Endothelial cell (in vitro differentiated cells): ENCODE measurements at places on chromosomes 7 and 10. TPM values are rescaled to one million over a fixed set of nuclear protein-coding genes. Genes with fewer than 3 reads are reported as not detected.
A peak's percentile ranks its signal among the peaks of the same experiment; 100 is the strongest.

The LIPK gene
- total RNA-seq, result not detected

The SPDYE8 gene
- 0.13 TPM for total RNA-seq

GRCh38 chr10:47184724-47185330 is 115.2 kb upstream of the GDF10 start:
- no peak for DNase-seq

DNA sequence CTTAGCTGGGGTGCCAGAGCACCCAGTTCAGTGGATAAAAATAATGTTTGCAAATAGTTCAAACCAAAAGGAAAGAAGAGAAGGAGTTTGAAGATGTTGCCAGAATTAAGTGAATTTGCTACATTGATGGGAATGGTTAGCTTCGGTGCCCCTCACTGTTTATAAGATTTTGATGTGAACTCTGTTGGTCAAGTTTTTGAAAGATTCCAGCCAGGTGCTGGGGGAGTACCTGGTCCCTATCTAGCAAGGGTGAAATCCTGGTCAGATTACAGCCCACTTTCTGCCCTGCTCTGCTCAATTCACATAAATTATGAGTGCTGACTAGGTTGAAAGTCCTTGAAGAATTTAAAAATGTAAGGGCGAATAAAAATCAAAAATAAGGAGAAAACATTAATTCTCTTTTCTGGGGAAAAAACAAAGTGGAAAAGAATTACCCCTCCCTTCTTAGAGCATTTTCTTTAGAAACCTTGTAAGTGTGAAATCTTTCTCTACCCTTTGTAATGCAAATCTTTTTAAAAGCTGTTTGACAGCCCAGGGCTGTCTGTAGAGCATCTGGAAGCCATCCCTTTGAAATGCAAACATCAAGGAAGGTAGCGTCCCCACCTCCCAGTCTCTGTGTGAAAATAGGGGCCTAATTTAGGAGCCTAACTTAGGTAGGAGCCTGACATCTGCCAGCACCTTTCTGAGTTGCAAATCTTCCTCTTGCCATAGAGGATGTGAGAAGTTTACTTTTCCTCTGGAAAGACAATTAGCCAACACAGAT is 1.4 kb upstream of the GIMAP5 start:
- DNase-seq, result no peak

GRCh38 chr7:34751725-34752643 is 94.0 kb downstream of the NPSR1 start:
- no peak for DNase-seq

DNA sequence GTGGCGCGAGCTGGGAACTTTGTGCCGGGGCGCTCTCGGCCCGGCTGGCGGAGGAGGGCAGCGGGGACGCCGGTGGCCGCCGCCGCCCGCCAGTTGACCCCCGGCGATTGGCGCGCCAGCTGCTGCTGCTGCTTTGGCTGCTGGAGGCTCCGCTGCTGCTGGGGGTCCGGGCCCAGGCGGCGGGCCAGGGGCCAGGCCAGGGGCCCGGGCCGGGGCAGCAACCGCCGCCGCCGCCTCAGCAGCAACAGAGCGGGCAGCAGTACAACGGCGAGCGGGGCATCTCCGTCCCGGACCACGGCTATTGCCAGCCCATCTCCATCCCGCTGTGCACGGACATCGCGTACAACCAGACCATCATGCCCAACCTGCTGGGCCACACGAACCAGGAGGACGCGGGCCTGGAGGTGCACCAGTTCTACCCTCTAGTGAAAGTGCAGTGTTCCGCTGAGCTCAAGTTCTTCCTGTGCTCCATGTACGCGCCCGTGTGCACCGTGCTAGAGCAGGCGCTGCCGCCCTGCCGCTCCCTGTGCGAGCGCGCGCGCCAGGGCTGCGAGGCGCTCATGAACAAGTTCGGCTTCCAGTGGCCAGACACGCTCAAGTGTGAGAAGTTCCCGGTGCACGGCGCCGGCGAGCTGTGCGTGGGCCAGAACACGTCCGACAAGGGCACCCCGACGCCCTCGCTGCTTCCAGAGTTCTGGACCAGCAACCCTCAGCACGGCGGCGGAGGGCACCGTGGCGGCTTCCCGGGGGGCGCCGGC is 870 bp downstream of the FZD1 start:
- DNase-seq, result peak; percentile 35

DNA sequence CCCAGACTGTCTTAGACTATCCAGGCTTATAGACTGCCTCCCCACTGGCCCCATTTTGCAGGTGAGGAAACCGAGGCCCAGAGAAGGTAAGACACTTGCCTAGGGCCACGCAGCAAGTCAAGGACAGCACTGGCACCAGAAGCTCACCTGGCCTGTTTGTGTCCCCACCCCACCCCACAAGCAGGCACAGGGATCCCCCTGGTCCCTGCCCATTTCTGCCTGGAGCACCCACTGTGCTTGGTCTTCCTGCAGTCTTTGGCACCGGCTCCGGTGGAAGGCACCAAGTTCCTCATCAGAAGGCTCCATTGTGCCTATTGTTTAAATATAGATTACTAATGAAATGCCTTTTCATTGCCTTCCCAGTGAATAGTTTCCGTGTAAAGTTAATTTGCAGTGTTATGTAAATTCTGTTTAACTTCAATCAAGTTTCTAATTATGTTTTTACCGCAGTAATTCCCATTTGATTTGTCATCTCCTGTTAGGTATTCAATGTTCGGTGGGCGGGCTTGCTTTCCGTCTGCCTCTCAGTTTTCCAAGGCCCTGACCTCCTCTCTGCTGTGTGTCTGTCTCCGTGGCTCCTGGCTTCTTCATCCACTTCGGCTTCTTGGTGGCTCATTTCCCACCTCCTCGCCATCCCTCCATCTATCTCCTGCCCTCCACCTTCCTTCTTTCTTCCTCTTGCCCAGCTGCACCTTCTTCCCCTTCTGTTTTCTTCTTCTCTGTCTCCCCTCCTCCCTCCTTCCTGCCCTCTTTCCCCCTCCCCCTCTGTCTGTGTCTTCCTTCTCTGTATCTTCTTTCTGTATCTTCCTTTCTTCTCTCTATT is 75.8 kb downstream of the ZMIZ1 start:
- no peak for DNase-seq

- no peak for DNase-seq
Observed at GRCh38 chr7:29352041-29352440, 157.5 kb downstream of the CHN2 start.

GRCh38 chr7:1175967-1176851 is 16.2 kb upstream of the ZFAND2A start:
- DNase-seq, result peak; percentile 94

The CHST3 gene
- 3.8 TPM for total RNA-seq

DNA sequence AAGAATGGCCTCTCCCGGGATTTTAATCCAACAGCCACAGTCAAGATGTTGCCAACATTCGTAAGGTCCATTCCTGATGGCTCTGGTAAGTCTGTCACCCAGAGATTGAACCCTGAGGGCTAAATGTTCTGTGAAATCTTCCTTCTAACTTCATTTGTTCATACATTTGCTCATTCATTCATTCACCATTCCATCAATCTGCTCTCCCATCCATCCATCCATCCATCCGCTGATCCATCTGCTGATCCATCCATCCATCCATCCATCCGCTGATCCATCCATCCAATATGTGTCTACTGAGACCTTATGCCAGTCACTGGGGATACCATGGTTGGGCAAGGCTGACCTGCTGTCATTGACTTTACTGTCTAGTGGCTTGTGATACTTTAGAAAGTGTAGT is 65.6 kb downstream of the HK1 start:
- DNase-seq, result no peak

GRCh38 chr7:135690566-135690965 is 28.3 kb downstream of the STMP1 start:
- DNase-seq, result no peak

The GOLGA7B gene
- 2.5 TPM for total RNA-seq

DNA sequence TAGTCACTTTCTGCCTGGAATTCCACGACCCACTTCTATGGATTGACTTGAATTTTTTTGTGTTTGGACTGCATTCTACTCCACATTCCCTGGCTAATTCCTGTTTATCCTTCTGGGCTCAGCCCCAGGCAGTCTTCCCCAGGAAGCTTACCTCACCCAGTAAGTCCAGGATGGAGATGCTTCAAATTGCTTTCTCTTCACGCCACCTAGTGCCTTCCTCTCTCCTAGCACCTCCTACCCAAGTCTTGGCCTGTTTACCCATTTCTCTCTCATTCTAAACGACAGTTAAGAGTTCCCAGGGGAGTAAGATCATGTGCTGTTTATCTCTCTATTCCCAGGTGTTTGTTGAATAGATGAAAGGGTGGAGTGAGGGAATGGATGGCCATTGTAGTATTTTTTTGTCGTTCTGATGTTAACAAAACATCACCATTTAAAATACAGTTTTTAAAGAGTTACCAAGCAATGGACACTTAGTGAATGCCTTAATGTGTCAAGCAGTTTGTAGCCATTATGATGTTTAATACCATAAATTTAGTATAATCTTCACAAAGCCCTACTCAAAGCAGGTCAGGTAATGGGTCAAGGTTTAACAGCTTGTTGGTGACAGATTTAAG is 45.5 kb upstream of the TARP start:
- peak; percentile 54 for DNase-seq

The C10orf88 gene
- 9.9 TPM for total RNA-seq

The MYL10 gene
- not detected for total RNA-seq

The STOX1 gene
- 0.21 TPM for total RNA-seq

DNA sequence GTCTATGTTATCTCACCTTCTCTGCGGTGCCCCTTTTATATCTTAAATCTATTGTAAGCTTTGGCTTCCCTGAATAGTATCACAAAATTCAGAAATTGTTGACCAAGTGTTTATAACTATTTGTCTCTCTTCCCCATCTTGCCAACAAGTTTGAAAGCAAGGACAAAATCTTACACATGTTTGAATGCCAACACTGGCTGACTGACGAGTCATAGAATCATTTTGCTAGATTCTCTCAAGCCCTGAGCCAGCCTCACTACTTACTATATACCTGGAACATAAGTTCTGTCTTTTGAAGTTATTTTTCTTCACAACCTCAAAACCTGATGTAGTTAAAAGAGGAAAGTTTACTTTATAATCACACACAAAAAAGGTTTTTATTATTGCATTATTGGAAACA is 700.7 kb downstream of the PHTF2 start:
- no peak for DNase-seq

DNA sequence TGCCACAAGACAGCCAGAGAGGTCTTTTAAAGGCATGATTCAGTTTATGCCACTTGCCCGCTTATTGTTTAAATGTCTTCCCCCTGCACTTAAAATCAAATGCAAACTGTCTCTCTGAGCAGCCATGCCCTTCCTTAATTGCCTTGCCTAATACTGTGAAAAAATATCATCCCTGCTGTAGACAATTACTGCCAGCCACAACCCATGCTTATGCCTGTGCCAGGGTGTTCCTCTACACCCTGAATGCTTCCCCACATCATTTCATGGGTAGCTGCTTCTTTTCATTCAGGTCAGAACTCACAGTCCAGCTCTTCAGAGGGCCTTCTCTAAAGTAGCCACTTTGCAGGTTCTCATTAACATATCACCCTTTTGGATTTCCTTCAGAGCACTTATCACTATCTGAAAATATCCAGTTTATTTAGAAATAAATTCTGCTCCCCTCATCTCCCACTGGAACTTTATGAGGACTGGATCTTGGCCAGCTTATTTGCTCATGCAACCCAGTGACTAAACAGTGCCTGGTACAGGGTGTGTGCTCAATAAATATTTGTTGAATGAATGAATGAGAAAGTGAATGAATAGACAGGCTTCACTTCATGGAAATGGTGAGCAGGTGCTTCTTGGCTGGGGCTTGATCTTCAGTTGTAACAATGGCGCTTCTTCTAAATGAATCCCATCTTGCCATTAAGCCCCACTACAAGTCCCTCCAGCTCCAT is 162.4 kb upstream of the MDFIC start:
- DNase-seq, result no peak

The AKR1C8 gene
- not detected for total RNA-seq

The CYP2C19 gene
- not detected for total RNA-seq

The CNTNAP2 gene
- 5.4 TPM for total RNA-seq

DNA sequence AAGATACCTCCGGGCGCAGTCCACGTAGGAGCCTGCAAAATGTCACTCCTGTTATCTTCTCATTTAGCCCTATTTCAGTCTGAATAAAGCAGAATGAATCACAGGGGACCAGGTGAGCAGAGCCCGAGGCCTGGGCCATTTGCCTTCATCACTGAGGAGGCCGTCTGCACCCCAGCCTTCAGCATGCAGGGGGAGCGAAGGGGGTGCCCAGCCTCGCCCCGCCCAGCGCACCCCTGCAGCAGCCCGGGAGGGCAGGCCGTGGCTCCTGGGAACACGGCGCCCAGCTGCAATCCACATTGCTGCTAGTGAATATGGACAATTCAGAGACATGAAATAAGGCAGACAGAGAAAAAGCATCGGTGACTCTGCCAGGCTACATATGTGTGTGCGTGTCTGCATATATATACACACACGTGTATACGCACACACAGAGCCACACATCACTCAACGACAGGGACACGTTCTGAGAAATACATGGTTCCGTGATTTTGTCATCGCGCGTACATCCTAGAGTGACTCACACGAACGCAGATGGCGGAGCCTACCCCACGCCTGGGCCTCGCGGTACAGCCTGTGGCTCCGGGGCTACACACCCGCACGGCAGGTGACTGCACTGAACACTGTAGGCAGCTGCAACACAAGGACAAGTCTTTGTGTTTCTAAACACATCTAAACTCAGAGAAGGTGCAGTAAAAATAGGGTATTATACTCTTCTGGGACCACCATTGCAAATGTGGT is 15.2 kb upstream of the ELFN1 start:
- DNase-seq, result no peak

- DNase-seq, result no peak
Observed at GRCh38 chr7:155408651-155409586, 49.0 kb upstream of the EN2 start.

- DNase-seq, result no peak
Observed at GRCh38 chr7:38825721-38826440, 83.1 kb downstream of the VPS41 start.

The ANKRD61 gene
- total RNA-seq, result not detected

DNA sequence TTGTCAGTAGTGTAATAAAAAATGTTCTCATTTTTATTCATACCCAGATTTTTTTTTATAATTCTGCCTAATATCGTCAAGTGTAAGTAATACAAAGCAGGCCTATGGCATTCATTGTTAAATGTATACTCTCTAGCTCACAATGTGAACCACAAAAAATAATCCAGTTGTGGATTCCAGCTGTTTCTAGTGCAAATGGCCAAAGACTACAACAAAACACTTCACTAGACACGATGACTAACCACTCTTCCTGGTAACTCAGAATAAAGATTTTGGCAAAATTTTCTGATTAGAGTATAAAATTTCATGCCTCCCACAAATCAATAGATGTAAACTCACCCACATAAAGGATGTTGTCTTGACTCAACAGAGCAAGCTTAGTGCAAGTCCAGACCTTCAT is 396.6 kb downstream of the DGKB start:
- no peak for DNase-seq

DNA sequence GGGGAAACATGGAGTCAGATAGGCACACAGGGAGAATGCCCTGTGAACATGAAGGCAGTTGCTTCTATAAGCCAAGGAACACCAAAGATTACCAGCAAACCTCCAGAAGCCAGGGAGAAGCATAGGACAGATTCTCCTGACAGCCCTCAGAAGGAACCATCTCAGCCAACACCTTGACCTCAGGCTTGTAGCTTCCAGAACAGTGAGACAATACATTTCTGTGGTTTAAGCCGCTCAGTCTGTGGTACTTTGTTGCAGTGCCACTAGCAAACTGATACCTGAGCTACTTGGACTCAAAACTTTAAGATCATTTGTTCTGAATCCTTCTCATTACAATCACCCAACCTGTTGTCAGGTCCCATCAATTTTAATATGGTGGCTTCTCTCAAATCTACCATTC is 31.2 kb downstream of the ABLIM1 start:
- no peak for DNase-seq
